ENCODE measurements at places on chromosomes 6 and 20.

DNA sequence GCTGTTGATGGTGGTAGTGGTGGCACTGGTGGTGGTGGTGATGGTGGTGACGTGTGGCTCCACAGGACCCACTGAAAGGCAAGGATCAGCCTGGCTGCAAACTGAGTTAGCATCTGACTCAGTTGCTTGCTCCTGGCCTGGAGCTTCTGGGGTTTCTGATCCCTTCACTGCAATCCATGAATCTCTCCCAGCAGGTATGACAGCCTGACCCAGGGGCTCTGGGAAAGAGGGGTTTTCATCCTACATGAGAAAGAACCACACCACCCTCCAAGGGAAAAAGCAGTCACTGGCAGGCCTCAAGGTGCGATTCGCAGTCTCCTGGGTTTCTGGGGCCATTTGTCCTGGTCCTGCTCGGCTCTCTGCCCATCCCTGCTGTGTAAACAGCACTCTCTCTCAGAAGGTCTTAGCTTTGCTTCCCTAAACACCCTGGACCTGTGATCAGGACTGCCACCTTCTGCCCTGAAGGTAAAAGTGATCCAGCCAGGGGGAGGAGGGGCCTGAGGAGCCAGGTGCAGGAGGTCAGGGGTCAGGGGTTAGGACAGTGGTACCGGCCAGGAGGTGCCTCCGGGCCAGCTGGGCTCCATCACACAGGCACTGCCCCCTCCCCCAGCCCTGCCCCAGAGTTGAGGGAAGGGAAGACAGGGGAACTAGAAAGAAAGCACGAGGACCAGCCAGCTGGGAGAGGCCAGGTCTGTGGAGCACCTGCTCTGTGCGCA lies 152.0 kb downstream of the BMP7 start:
- DNase-seq: no peak

DNA sequence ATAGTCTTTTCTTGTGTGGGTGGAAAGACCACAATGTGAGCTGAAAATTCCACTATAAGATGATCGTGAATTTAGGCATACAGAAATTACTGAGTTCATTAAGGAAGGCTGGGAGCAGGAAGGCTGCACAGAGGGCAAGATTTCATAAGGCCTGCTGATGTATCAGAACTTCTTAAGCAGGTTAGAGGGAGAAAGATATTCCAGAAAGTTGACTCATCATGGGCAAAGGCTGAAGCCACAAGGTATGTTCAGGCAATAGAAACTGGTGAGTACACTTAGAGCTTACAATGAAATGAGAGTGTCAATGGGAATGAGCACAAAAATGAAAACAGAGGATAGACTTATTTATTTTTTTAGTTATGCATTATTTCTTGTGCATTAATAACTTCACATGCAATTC lies 618.6 kb downstream of the CBLN4 start:
- no peak for DNase-seq

DNA sequence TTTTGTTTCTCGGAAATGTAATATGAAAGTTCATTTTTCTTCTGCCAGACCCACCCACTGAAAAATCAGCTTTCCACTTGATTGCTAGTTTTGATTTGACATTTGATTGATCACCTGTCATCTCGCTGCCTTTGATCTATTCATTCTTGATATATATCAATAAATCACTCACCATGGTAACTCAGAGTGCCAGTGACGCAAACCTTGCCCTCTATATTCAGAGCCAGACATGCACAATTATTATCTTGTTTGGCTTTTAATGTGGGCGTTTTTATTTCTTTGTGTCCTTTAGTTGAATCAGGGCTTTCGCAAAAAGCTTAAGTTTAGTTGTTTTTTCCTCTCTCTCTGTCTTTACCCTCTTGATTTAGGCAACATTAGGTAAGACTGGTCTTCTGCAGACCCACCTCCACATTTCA lies 2.0 kb downstream of the TSHZ2 start:
- DNase-seq: peak; percentile 22

DNA sequence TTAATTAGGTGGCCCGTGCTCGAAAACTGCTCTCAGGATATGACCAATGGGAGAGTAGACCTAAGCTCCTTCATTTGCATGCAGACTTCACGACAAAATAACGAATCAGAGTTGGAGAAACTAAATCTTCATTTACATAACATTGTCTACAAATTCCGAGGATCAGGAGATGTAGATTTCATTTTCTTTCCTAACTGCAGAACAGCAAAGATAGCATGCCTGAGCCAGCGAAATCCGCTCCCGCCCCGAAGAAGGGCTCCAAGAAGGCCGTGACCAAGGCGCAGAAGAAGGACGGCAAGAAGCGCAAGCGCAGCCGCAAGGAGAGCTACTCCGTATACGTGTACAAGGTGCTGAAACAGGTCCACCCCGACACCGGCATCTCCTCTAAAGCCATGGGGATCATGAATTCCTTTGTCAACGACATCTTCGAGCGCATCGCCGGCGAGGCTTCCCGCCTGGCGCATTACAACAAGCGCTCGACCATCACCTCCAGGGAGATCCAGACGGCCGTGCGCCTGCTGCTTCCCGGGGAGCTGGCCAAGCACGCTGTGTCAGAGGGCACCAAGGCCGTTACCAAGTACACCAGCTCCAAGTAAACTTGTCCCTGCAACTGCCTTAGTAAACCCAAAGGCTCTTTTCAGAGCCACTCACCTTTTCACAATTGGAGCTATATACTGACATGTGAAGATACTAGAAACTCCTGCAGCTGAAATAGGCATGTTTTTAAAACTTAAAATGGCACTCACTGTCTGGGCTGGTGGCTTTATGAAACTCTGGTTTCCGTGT lies 96.5 kb downstream of the HFE start:
- peak; percentile 70 for DNase-seq

GRCh38 chr6:13431861-13432465 lies 55.4 kb downstream of the GFOD1 start:
- DNase-seq: peak; percentile 66

DNA sequence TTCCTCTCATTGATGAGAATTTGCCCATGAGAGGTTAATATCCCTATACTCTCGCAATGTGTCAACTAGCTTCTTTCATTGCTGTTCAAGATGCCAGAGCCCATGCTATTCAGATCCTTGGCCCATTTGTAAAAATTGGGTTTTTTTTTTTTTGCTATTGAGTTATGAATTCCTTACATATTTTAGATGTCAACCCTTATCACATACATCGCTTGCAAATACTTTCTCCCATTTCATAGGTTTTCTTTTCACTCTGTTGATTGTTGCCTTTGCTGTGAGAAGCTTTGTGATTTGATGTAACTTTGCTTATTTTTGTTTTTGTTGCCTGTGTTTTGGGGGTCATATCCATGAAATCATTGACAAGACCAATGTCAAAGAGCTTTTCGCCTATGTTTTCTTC lies 32.2 kb upstream of the IPCEF1 start:
- no peak for DNase-seq

DNA sequence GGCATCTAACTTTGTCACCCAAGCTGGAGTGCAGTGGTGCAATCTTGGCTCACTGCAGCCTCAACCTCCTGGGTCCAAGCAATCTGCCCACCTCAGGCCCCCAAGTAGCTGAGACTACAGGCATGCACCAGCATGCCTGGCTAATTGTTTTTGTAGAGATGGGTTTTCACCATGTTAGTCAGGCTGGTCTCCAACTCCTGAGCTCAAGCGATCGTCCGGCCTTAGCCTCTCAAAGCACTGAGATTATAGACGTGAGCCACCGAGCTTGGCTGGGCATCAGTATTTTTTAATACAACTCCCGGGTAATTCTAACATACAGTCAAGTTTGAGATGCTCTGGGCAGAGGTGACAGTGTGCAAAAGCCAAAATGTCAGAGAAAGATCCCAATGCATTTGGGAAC lies 73.5 kb downstream of the NFATC2 start:
- DNase-seq: no peak

- no peak for DNase-seq
Observed at GRCh38 chr20:23114018-23114417, 27.9 kb upstream of the CD93 start.

DNA sequence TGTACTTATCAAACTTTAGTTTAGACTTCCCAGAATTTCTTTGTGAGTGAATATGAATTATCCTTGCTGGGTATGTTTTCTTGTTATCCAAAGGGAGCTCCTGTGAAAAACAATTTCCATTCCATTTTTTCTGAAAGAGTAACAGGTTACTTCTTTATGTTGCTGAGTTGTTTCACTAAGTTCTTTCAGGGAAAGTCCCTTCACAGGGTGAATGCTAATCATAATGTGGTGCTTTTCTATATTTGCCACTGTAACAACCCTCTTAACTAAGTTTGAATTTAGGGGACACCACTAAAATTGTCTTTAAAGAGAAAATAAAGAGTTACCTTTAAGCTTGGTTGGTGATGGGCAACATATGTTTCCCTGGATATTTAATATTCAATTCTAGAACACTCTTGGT lies 79.4 kb downstream of the THEMIS start:
- no peak for DNase-seq

DNA sequence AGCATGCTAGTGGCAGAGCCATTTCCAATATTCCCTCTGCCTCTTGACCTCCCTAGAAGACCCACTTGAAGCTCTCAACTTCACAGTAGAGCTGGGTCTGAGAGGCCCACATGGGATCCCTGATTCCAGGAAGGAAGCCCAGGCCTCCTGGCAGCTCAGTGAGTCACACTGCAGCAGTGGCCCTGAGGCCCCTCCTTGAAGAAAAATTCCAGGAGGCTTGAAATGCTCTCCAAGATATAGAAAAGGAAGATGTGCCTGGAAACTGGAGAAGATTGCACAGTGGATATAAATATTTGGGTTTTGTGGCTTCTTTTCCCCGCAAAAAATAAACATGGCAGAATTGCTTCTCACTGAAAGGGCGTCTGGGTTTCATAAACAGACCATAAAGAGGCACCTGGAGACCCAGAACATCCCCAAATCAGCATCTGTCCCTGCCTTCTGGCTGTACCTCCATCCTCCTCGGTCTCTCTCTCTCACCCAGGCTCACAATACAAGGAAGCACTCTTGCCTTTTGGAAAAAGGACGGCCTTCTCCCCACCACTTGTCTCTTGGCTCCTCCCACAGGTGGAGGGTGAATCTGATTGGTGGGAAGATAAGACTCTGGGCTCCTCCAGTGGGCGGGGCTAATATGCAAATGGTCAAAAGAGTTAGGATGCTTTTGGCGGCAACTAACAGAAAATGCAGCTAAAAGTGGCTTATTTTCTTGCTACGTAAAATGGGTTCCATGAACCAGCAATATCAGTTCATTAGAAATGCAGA lies 200.0 kb upstream of the SULF2 start:
- peak; percentile 84 for DNase-seq

- no peak for DNase-seq
Observed at GRCh38 chr6:150622941-150623874, 23.5 kb downstream of the PLEKHG1 start.

DNA sequence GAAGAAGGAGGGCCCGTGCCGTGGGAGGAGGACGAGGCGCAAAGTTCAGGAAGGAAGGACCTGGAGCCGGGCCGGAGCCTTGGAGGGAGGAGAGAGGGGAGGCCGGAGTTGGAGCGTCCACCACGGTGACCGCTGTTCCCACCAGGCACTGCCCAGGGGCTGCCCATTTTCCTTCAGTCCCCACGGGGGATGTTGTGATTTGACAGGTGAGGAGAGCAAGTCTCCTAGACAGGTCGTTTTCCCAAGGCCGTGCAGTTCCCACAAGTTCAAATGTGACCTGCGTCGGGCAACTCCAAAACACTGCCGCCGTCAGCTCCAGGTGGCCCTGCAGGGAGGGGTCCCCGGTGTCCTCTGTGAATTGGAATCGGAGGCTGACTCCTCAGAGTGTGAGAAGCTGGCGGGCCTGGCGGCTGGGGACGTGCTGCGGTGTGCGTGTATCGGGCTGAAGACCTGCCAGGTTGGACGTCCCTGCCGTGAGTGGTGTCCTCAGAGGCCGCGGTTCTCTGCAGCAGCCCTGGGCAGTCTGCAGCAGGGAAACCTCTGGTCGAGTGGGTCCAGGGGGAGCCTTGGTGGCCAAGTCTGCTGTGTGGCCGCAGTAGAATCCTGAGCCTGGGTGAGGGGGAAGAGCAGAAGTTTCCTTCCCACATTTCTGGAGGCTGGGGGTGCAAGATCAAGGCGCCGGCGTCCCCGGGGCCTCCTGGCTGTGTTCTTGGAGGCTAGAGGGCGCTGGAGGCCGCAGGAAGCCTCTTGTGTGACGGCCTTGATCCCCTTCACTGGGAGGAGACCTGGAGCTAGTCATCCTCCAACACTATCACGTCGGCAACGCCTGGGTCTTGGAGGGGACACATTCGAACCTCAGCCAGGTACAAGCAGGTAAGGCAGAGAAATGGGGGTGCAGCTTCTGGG lies 115.1 kb upstream of the FRMD1 start:
- DNase-seq: no peak
